NCI-H345 (cell line): ENCODE measurements at places on chromosomes 3 and 15.

GRCh38 chr15:63582718-63583426 lies 14.3 kb upstream of the FBXL22 start:
- no peak for DNase-seq

DNA sequence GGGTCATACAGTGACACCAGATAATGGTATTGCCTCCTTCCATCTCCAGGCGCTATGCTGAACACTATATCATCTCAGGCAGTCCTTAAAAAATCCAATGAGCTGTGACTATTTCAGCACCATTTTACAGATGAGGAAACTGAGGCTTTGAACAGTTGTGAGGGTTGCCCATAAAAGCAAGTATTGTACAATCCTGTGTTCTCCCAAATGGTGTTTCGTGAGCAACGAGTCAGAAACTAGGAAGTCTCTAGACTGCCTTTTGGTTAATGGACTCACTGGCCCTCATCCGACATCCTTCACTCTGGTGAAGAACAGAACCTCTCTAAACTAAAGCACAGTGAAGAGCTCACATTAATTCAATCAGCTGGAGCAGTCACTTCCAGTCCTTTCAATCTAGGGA lies 61.8 kb downstream of the ATP8B4 start:
- no peak for DNase-seq

GRCh38 chr3:21407743-21408142 lies 343.3 kb downstream of the ZNF385D start:
- no peak for DNase-seq

DNA sequence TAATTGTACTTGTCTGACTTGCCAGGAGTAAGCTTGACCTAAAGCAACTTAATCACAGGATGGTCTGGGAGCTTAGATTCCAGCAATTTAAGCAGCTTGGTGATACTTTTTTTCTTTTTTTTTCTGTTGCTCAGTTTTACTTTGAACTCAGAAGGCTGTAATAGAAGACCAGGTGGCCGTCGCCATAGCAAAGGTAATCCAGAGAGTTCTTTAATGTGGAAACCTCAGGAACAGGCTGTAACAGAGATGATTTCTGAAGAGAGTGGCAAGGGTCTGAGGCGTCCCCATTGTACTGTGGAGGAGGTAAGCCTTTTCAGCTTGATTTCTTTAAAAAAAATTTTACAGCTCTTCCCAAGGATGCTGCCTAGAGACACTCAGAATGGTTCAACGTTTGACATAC lies 20.1 kb downstream of the SENP2 start:
- no peak for DNase-seq

- peak; percentile 33 for DNase-seq
Observed at GRCh38 chr15:58212909-58213526, 74.8 kb downstream of the AQP9 start.

DNA sequence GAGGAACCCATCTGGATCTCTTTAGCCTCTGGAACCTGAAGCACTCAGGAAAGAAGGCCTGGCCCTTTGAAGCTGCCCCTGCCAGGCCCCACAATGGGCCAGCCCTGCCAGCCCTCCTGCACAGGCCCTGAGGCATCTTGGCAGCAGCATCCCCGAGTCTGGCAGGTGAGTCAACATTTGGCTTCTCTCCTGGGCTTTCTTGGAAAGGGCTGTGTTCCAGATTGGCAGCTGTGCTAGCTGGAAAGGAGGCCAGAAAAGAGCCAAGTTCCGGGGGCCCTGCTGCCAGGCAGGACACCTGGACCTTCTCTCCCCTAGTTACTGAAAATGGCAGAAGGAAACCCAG lies 187.2 kb downstream of the SHQ1 start:
- DNase-seq = peak; percentile 90

DNA sequence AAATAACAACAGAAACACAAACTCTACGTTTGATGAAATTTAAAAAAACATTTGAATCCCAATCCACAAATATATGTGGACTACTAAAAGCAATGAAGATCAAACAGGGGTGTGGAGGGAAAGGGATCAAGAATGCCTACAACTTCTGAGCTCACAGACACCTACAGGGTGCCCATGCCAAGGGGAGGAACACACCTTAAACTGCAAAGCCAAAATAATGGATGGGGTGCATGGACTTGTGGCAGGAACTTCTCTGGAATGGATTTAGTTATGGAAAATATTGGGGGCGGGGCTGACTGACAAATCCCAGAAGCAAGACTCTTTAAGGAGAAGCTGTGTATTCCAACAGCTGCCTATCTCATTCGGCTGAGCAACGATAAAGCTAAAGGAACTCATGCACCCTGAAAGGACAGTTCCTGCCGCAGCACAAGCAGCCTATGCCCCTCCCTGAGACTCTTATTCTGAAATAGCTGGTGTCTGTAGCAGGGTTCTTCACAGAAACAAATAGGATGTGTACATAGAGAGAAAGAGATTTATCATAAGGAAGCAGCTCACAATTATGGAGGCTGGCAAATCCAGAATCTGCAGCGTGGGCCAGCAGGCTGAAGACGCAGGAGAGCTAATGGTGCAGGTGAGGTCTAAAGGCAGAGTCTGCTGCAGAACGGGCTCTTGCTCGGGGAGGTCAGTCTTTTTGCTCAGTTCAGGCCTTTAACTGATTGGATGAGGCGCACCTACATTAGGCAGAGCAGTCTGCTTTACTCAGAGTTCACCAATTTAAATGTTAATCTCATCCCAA lies 24.5 kb upstream of the PLA2G4D start:
- peak; percentile 39 for DNase-seq

DNA sequence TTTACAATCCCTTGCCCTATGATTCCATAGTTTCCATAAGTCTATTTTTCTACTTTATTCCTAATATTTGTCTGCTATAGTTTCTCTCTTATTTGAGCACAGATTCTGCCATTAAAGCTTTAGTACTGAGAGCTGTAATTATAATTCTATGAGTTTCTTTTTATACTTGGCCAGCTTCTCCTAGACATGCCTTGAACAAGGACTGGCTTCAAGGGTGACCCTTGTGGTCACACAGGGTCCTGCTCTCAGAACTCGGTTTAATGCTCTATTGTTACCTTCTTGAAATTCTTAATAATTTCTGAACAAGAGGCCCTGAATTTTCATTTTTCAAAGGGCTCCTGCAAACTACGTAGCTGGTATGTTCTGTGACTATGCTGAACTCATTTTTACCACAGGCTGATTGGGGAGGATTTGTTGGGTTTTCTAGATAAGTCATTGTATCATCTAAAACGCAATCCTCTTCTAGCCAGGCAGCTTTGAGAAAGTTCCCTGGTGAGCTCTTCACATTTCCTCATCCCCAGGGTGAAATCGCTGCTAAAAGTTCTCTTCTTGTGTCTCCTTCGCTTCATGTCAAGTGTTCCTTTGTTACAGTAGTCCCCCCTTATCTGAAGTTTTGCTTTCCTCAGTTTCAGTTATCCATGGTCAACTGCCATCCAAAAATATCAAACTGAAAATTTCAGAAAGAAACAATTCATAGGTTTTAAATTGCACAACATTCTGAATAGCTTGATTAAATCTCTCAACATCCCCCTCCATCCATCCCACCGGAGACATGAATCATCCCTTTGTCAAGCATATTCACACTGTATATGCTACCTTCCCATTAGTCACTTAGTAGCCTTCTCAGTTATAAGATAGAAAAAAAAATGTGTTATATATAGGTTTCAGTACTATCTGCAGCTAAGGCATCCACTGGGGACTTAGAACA lies 12.6 kb upstream of the PLCL2 start:
- no peak for DNase-seq

DNA sequence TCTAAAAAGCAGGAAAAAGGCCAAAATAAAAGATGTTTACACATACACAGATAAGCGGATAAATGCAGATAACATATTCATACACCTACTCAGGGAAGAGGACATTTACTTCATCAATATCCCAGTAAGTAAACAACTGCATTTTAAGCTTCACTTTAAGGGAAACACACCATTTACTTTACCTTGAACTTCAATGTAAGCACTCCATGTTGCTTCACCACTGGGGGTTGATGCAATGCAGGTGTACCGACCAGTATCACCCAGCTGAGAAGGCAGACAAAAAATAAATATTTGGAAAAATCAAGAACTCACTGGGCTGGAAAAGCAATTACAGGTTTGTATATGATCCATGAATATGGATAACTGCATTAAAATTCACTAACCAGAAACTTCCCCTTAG lies 1099.5 kb downstream of the ROBO1 start:
- DNase-seq = peak; percentile 67

DNA sequence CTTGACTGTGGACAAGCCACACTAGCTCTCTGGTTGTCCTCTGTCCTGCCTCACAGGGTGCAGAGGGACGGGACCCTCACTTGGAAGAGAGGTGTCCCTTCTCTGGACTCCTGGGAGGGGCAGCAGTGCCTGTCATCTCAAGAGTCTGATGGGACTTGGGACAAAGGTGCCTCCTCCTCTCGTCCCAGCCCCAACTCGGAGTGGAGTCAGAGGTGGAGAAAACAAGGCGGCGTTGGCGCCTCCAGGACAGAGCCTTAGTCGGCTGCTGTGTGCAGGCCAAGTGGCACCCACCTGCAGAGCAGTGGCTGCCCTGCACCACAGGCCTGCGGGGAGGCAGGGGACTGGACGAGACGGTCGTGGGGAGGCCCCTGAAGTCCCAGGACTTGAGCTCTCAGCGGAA lies 9.4 kb upstream of the SEC13 start:
- DNase-seq = no peak

GRCh38 chr3:164604687-164605086 lies 473.6 kb downstream of the SI start:
- no peak for DNase-seq

- DNase-seq = no peak
Observed at GRCh38 chr3:98681486-98681885, 81.7 kb upstream of the ST3GAL6 start.

GRCh38 chr3:172208586-172209332 lies 169.4 kb downstream of the FNDC3B start:
- DNase-seq = no peak

- no peak for DNase-seq
Observed at GRCh38 chr3:44969154-44969827, 6.7 kb downstream of the ZDHHC3 start.

DNA sequence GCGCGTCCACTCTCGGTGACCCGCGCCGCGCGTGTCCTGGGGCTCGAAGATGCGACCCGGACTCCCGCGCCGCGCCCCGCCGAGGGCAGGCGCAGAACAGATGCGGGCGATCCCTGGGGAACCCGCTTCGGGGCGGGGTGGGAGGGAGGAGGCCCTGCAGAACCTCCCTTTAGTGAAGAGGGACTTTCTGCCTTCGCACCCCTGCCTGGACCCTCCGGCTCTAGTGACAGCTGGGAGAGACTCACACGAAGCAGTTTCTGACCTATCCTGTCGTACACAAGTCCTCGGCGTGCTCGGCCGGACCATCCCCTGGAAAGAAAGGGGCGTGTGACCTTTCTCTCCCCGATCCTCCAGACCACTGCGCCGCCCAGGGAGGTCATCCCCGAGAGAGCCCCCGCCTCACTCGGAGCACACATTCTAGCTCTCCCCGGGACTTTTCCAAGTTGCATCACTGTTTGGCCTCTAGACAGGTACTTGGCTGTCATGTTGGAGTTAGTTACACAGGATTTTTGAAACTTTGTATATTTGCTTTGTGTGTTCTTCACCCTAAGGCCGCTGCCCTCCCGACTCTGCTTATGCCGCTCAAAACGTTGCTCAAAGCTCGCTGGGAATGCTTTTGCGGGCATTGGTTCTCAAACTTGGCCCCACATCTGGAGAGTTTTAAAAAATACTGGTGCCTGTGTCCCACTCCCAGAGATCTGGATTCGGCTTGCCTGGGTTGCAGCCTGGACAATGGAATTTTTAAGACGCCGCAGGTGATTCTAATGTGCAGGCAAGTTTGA lies 582 bp downstream of the CGNL1 start:
- peak; percentile 31 for DNase-seq

DNA sequence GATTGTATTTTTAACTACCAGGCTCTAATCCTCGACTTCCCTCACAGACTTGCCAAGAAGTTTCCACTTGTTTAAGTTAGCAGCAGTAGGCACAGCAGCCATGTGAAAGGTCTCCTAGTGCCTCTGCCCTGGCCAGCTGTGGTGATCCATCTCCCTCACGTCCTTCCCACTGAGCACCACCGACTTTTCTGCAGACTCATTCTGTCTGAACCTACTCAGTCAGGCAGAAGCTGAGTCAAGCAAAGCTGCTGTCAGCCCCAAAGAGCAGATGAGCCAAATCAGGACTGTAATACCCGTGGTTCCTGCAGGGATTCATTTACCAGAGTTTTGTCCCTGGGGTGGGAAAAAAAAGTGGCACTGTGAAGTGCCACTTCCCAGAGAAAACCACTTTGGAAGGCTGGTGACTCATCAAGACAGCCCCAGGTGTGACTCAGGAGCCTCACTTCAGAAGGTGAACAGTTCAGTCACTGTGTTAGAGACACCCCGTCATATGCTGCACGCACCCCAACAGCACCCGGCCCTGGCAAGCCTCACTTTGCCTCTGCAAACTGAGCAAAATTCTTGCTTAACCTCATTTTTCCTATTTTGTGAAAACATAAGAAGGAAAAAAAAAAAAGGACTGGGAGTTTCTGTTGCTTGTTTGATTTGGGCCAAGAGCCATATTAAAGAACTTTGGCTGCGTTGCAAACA lies 76.0 kb downstream of the WWTR1 start:
- no peak for DNase-seq

DNA sequence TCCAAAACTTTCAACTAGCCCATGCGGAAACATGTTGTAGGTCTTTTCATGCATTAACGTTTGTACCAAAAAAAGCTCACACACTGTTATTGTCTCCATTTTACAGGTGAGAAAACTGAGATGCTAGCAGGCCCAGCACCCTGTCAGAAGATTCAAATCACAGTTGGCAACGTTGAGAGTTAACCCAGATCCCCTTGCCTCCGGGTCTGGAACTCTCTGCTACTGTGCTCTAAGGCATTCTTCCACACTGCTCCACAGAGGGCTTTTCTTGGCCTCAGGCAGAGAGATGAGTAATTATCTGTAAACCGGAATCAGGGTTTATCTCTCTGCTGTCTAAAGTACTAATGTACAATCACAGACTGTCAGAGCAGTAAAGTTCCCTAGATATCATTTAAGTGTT lies 186.0 kb upstream of the LPP start:
- DNase-seq = no peak
